ENCODE measurements at places on chromosomes 7 and 10.

DNA sequence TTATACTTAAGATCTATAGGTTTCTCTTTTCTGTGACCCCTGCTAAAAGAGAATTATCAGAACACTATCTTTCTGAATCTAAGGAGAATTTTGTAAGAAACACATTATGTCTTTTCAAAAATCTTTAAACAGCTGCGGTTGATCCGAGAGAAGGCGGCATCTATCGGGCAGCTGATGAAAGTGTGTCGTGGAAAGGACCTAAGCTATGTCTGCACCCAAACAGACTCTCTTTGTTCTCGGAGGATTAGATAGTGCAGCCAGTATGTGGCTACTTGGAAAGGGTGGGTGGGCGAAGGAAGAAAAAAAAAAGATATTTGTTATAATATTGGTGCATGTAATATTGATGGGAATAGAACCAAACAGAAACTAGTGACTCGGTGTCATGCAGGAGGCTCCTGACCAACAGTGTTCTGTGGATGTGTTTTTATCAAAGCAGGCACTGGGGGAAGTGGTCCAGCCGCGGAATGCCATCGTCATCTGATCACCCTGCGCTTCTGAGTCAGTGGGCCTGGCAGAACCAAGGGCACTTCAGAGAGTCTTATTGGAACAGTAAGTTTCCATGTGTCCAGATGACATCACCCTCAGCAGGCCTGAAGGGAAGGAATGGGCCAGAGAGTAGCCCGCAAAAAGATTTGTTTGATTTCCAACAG is 509.7 kb upstream of the AKR1E2 start:
- no peak for DNase-seq

GRCh38 chr10:103737735-103738367 is 117.5 kb downstream of the SH3PXD2A start:
- no peak for DNase-seq

- DNase-seq, result no peak
Measured at GRCh38 chr10:30630571-30630970, 1.0 kb upstream of the LYZL2 start.

GRCh38 chr7:122628651-122629411 is 70.1 kb downstream of the RNF133 start:
- DNase-seq, result no peak

GRCh38 chr10:124604214-124605000 is 139.8 kb downstream of the FAM53B start:
- no peak for DNase-seq

GRCh38 chr10:94427166-94427565 is 24.8 kb downstream of the TBC1D12 start:
- DNase-seq, result no peak

DNA sequence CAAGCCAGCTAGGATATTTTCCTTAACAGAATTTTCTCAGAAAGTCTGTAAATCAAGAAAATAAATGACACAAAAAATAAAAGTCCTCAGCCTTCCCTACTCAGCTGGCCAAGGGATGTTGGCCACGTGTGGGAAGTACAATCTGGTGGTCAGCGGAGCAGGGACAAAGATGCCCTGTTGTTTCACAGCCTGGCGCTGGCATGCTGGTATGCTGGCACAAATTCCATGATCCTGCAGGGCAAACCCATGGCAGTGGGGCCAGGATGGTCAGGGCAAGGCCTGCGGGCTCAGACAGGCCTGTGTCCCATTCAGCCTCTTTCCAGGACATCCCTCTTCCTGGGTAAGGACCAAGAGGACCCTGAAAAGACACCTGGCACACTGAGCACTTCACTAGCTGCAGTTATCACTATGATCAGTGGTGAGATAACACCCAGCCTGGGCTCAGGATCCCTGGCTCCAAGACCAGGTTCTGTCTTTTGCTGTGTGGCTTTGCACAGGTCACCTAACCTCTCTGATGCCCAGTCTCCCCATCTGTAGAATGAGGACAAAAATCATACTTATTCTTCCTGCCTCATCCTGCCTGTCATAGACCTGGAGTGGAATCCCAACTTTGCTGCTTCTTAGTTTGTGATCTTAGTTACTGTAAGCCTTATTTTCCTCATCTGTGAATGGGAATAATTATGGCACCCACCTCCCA is 10.8 kb upstream of the HSPA12A start:
- DNase-seq, result no peak

DNA sequence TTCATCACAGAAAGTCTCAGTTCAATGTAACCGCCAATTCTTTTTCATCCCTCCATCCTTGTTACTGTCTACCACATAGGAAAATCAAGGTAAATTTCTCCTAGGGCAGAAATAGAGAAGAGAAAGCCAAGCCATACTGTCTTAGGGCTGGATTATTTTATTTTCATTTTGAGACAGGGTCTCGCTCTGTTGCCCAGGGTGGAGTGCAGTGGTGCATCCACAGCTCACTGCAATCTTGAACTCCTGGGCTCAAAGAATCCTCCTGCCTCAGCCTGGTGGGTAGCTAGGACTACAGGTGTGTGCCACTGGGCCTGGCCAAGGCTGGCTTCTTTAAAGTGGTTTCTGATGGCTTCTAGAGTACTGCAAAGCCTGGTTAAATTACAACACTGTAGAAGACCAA is 181.7 kb downstream of the SRPK2 start:
- DNase-seq, result no peak

DNA sequence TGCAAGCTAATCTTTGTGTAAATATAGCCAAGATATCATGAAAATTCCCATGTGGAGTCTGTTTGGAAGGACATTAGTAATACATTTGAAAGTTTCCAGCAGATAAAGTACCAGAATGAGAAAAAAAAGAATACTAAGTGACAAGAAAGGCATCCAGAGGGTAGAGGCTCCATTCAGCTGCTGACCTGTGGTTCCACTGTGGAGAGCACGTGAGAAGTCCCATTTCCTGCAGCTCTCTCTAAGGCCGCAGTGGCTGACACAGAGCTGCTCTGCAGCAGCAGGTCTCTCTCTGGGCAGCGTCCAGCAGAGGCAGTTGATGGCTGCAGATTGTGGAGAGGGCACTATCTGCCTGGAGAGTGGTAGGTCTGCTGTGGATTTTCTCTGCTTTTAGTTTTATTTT is 100.1 kb upstream of the TMEM72 start:
- DNase-seq, result no peak

GRCh38 chr10:44439239-44439957 is 54.5 kb upstream of the CXCL12 start:
- no peak for DNase-seq

DNA sequence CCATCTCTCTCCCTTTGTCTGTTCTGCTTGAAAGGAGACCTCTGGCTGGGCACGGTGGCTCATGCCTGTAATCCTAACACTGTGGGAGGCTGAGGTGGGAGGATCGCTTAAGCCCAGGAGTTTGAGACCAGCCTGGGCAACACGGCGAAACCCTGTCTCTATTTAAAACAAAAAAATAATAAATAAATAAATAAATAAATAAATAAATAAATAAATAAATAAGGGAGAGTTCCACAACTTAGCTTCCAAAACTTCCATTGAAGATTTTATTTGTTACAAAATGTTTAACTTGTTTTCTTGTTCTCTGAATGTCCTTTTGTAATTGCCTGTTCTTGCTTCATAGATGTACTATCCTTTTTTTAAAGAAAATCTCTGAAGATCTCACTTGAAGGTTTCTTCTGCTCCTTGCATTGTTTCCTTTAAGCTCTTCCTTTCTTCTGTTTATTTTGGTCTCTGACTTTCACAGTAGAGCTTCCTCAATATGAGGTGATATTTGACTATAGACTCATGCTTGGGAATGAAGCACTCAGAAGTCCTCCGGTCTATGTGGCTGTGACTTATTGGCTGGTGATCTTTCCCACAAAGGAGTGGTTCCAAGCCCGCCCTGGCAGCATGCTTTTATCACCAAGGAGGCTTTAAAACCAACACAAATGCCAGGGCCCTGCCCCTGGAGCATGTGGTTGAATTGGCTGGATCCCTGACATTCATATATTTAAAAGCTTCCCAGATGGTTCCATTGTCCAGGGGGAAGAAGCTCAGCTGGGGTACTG is 18.1 kb upstream of the NPTX2 start:
- DNase-seq, result no peak

DNA sequence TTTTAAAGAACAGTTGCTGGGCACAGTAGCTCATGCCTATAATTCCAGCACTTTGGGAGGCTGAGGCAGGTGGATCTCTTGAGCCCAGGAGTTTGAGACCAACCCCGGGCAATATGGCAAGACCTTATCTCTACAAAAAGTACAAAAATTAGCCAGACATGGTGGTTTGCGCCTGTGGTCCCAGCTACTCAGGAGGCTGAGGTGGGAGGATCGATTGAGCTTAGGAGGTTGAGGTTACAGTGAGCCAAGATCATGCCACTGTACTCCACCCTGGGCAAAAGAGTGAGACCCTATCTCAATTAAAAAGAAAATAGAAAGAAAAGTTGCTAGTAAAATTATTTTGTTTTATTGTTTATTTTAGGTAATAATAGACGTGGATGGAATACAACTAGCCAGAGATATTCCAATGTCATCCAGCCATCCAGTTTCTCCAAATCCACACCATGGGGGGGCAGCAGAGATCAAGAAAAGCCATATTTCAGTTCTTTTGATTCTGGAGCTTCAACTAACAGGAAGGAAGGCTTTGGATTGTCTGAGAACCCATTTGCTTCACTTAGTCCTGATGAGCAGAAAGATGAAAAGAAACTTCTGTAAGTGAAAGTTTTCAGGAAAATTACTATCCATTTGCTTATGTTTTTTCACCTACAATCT is 3.0 kb downstream of the NUP42 start:
- no peak for DNase-seq

GRCh38 chr7:36272211-36272566 is 117.5 kb upstream of the ANLN start:
- DNase-seq, result no peak

- no peak for DNase-seq
Measured at GRCh38 chr7:69245646-69246045, 352.6 kb upstream of the AUTS2 start.

DNA sequence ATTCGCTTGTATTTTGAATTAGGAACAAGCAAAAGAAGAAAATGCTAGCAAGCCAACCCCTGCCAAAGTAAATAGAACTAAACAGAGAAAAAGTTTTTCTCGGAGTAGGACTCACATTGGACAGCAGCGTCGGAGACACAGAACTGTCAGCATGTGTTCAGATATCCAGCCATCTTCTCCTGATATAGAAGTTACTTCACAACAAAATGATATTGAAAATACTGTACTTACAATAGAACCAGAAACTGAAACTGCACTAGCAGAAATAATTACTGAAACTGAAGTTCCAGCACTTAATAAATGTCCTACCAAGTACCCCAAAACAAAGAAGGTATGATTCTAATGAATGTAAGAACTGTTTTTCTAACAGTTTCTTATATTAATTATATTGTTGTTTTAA is 87.9 kb downstream of the KMT2E start:
- no peak for DNase-seq

GRCh38 chr7:136687693-136688322 is 180.6 kb upstream of the CHRM2 start:
- no peak for DNase-seq

DNA sequence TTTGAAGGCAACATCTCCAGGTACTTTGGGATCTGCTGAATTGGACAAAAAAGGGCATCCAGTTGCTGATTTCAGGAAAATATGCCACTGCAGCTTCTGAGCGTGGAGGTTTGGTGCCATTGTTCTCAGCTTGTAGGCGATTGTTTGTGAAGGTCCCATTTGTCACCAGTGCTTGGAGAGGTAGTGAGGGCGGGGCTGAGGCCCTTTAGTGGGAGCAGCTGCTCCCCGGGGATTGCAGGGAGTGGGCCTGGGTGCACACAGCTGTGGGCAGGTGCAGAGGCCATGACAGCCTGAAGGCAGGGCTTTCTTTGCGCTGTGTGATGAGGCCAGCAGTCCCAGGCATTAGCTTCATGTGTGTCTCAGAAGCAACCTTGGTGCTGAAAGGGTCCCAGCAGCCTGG is 3.9 kb downstream of the FAM20C start:
- no peak for DNase-seq

- no peak for DNase-seq
Measured at GRCh38 chr7:105990141-105990540, 27.1 kb downstream of the CDHR3 start.

DNA sequence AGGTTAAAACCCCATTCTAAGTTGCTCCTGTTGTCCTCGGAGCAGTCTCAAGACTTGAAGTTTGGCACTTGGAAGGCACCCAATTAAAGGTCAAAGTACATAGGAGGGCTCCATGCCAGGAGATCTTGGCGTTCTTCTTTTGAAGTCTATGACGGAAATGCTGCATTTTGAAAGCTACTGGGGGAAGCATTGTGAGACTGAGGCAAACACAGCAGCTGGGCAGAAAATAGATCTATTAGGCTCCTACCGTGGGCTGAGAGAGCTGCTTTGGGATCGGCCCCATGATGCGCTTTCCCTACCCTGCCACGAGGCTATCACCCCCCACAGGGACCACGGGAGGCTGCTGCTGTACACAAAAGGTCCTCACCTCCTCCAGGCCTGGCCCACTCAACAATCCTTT is 20.0 kb downstream of the KIAA1549 start:
- DNase-seq, result no peak

GRCh38 chr7:40937879-40938278 is 765.0 kb downstream of the INHBA start:
- no peak for DNase-seq

DNA sequence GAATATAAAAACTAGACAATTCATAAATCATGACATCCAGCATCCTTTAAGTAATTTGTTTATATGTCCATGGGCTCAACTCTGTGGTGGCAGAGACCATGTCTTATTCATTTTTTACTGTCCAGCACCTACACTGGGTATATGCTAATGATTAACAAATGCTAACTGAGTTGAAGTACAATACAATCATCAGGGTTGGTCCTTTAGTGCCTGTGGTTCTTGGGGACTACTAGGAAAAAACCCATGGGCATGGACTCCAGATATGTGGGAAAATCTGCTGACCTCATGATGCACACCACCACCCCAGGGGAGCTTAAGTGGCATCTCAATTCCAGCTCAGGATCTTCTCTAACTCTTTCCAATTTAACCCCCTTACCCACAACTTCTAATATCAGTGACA is 85.3 kb upstream of the YAE1 start:
- DNase-seq, result no peak

- no peak for DNase-seq
Measured at GRCh38 chr7:151865070-151865670, 11.7 kb downstream of the PRKAG2 start.

DNA sequence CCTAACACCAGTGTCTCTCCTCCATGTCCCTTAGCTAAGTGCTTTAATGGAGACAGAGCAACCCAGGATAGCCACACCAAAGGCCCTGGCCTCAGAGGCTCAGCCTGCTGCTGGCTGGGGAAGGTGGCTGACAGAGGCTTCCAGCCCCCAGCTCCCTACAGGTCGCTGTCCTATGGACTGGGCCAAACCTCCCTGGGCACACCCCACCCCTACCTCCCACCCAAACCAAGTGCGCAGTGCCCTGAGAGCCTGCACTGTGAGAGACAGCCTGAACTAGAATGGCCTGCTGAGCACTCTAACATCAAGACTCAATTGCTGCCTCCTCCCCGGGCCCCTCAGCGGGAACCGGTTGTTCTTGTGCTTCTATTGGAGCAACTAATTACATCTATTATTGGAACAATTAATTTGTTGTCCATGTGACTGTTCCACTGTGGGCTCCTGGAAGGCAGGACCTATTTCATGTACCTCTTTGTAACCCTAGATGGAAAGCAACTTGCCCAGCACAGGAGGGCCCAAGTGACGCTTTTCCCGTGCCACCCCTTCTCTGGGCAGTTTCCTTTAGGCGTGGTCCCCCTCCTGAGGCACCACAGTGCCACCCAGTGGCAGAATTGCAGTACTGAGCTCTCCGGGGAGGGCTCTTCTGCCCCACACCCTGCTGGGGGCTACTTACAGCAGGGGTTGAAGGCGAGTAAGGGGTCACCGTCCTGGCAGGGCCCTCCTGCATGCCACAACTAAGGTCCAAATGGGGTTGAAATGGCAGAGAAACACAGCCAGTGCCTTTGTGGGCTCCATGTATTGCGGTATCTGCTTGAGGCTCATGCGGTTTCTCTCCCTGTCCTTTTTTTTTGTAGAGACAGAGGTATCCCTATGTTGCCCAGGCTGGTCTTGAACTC is 63.7 kb upstream of the WAPL start:
- peak; percentile 39 for DNase-seq
